H1 (cell line): ENCODE measurements at places on chromosomes 2 and 18. TPM values are rescaled to one million over a fixed set of nuclear protein-coding genes. Genes with fewer than 3 reads are reported as not detected.

The MTHFD2 gene
- 260 and 291 TPM in 2 replicates for total RNA-seq

The CHN1 gene
- 50.4 and 54.0 TPM in 2 replicates for total RNA-seq

The OXER1 gene
- total RNA-seq = 1.2 and 1.3 TPM in 2 replicates

The CUL3 gene
- 111 and 113 TPM in 2 replicates for total RNA-seq

The IKZF2 gene
- total RNA-seq = 4.4 and 5.8 TPM in 2 replicates

The COLEC12 gene
- 2.2 and 2.3 TPM in 2 replicates for total RNA-seq

The PJVK gene
- 2.3 and 2.4 TPM in 2 replicates for total RNA-seq

The SCTR gene
- not detected in 2 replicates for total RNA-seq

The POMC gene
- 1.7 and 2.2 TPM in 2 replicates for total RNA-seq

The SH3YL1 gene
- 31.4 and 37.2 TPM in 2 replicates for total RNA-seq

The PRKAG3 gene
- total RNA-seq = not detected in 2 replicates

The ERBB4 gene
- total RNA-seq = 0.34 and 0.69 TPM in 2 replicates

The COL6A3 gene
- 3.4 and 3.5 TPM in 2 replicates for total RNA-seq

The BMP10 gene
- not detected in 2 replicates for total RNA-seq

The AP1S3 gene
- 19.7 and 20.2 TPM in 2 replicates for total RNA-seq

The C18orf32 gene
- 20.1 and 22.9 TPM in 2 replicates for total RNA-seq

The RAB3GAP1 gene
- 25.7 and 28.6 TPM in 2 replicates for total RNA-seq

The CPO gene
- 1.3 and 1.9 TPM in 2 replicates for total RNA-seq

The HOXD4 gene
- total RNA-seq = not detected in 2 replicates

The TNFAIP6 gene
- total RNA-seq = 1.1 and 2.0 TPM in 2 replicates

The HJURP gene
- 56.6 and 60.5 TPM in 2 replicates for total RNA-seq

The INHBB gene
- 0.23 and 0.30 TPM in 2 replicates for total RNA-seq

The CD8B gene
- total RNA-seq = 0.35 and 0.57 TPM in 2 replicates

The SNRPD1 gene
- total RNA-seq = 180 and 184 TPM in 2 replicates

The POTEJ gene
- total RNA-seq = not detected in 2 replicates

The GPR155 gene
- total RNA-seq = 1.1 and 2.1 TPM in 2 replicates

The CAPN14 gene
- total RNA-seq = 0.07 and 0.08 TPM in 2 replicates
